GM23338 (cell line): ENCODE measurements at places on chromosomes 1 and 21. TPM values are rescaled to one million over a fixed set of nuclear protein-coding genes. Genes with fewer than 3 reads are reported as not detected.

DNA sequence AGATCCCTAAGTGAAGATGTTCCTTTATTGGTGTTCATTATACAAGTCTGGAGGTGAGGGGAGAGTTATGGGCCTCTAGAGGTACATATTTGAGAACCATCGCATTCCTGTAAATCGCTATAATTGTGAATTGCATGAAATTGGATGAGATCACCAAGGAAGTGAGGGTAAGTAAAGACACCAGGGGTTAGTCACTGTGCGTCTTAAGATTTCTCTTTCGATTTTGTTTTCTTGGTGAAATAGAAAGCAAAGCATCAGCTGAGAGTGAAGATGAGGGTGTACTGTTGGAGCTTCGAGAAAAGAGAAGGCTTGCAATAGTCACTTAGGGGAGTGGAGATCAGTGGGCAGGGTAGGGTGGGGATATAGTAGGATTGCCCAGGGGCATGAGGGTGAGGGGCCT is 82.1 kb downstream of the RAVER2 start:
- no peaks in the 10 kb centered on the region for H3K4me1 ChIP-seq
- no peak overlapping the region for H3K4me3 ChIP-seq
- no peak for DNase-seq
- no peaks in the 10 kb centered on the region for H3K27me3 ChIP-seq
- no peak overlapping the region for H3K27ac ChIP-seq

GRCh38 chr1:147924813-147925212 is 3.4 kb upstream of the GPR89B start:
- H3K4me1 ChIP-seq: peaks cover 6% of the 10 kb centered on the region; the same call in 1 of the 2 replicates
- no peaks in the 10 kb centered on the region for H3K36me3 ChIP-seq
- H3K4me3 ChIP-seq: no peak overlapping the region
- no peaks in the 10 kb centered on the region for H3K27me3 ChIP-seq

GRCh38 chr21:29030909-29031308 is 6.4 kb downstream of the USP16 start:
- H3K4me3 ChIP-seq: no peak overlapping the region
- H3K27me3 ChIP-seq: no peaks in the 10 kb centered on the region
- peaks cover 6% of the 10 kb centered on the region; the same call in 1 of the 2 replicates for H3K4me1 ChIP-seq
- no peak for DNase-seq
- H3K36me3 ChIP-seq: peaks cover 25% of the 10 kb centered on the region

DNA sequence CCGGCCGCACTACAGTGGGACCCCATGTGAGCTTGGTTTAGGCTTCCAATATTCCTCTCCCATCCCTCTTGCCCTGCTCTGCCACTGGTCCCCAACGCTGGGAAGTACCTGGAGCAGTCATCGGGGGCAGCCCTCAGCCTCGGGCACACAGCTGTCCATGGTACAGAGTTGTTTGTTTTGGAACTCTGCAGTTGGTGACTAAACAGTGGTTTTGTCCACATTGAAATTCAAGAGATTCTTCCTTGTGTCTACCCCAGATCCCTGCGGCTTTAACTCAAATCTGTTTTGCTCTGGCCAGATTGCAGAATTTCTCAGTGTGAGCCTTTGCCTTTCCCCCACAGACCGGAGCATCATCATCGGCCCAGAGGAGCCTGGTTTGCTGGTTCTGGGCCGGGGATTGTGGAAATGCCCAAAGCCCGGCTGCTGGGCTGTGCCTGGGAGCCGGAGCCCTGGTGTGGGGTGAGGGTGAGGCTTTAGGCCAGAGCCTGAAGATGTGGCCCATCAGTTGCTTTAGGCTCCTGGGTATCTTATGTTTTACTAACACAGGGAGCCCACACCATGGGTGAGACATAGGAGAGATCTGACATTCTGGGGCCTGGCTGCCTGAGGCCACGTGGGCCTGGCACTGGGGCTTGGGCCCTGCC is 93.2 kb downstream of the ARHGEF10L start:
- no peak overlapping the region for H3K27ac ChIP-seq
- H3K27me3 ChIP-seq: no peaks in the 10 kb centered on the region
- DNase-seq: no peak
- H3K4me1 ChIP-seq: no peaks in the 10 kb centered on the region

DNA sequence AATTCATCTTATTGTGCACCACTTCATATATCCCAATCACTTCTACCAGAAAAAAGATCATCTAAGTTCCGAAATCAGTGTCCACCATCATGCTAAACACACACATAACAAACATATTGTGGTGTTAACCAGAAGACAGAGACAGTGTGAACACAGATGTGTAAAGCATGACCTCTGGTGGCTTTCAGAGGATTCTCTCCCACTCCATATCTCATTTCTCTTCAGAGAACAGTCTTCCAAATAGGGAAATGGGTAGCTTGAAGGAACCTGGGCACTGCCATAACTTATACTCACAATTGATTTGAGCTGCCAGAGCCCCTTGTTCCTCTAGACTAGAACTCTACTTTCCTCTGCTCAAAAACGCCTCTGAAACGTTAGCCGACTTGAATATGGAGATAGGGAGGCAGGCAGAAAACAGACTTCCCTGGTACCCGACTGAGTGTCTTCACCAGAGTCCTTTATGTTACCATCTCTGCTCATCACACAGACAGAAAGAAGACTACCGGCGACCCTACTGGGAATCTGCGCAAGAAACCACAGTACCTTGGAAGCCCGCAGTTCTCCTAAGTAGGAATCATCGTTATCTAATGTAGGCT is 1.8 kb upstream of the ELAPOR1 start:
- peaks cover 11% of the 10 kb centered on the region for H3K4me1 ChIP-seq
- H3K27me3 ChIP-seq: peaks cover 54% of the 10 kb centered on the region
- peak overlapping the region; percentile 83; the same call in 1 of the 2 replicates for H3K4me3 ChIP-seq

GRCh38 chr1:54499097-54499359 is 49.0 kb upstream of the ACOT11 start:
- peaks cover 31% of the 10 kb centered on the region for H3K4me1 ChIP-seq
- H3K36me3 ChIP-seq: no peaks in the 10 kb centered on the region
- peak overlapping the region; percentile 69 for H3K4me3 ChIP-seq
- H3K27me3 ChIP-seq: peaks cover 4% of the 10 kb centered on the region; the same call in 1 of the 2 replicates
- no peak overlapping the region for H3K27ac ChIP-seq

DNA sequence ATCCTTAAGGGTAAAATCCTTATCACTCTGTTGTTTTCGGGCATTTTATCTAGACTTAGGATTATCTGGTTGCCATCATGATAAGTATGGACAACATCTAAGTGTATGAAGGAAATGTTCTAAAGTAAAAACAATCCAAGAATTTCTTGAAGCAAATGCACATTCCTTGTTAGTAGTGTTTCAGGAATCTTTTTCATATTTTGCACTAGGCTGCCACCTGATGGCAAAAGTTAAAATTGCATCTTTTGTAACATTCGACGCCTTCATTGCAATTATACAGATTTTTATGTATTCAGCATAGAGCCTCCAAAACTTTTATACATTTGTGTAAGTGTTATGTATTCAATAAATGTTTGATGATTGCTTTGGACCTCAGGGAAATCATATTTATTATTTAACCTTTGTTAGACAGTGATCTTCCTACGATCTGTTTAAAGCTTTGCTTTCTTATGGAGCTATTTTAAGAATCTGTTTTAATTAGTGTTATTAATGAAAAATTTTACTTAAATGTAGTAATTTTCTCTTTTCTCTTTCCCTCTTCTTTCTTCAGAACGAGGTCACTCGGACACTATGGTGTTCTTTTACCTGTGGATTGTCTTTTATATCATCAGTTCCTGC is 49.4 kb upstream of the KIAA1614 start:
- no peaks in the 10 kb centered on the region for H3K4me1 ChIP-seq
- H3K27me3 ChIP-seq: no peaks in the 10 kb centered on the region
- H3K4me3 ChIP-seq: no peak overlapping the region
- peaks cover 6% of the 10 kb centered on the region; the same call in 1 of the 2 replicates for H3K36me3 ChIP-seq
- H3K27ac ChIP-seq: no peak overlapping the region

- no peak for DNase-seq
- no peaks in the 10 kb centered on the region for H3K27me3 ChIP-seq
- no peak overlapping the region for H3K27ac ChIP-seq
- peaks cover 6% of the 10 kb centered on the region for H3K4me1 ChIP-seq
These were observed 98.0 kb downstream of the LAMC2 start for GRCh38 chr1:183284086-183284485.

DNA sequence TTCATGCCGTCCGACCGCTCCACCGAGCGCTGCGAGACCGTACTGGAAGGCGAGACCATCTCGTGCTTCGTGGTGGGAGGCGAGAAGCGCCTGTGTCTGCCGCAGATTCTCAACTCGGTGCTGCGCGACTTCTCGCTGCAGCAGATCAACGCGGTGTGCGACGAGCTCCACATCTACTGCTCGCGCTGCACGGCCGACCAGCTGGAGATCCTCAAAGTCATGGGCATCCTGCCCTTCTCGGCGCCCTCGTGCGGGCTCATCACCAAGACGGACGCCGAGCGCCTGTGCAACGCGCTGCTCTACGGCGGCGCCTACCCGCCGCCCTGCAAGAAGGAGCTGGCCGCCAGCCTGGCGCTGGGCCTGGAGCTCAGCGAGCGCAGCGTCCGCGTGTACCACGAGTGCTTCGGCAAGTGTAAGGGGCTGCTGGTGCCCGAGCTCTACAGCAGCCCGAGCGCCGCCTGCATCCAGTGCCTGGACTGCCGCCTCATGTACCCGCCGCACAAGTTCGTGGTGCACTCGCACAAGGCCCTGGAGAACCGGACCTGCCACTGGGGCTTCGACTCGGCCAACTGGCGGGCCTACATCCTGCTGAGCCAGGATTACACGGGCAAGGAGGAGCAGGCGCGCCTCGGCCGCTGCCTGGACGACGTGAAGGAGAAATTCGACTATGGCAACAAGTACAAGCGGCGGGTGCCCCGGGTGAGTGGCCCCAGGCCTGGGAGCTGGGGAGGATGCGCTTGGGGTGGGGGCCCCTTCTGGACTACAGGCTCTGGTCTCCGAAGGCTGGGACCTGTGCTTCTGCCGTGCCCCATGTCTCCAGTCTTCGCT is 1.1 kb downstream of the SKI start:
- no peak overlapping the region for H3K27ac ChIP-seq
- H3K27me3 ChIP-seq: no peaks in the 10 kb centered on the region
- H3K4me1 ChIP-seq: peaks cover 34% of the 10 kb centered on the region; the same call in 1 of the 2 replicates
- peak; percentile 62 for DNase-seq
- no peaks in the 10 kb centered on the region for H3K36me3 ChIP-seq

DNA sequence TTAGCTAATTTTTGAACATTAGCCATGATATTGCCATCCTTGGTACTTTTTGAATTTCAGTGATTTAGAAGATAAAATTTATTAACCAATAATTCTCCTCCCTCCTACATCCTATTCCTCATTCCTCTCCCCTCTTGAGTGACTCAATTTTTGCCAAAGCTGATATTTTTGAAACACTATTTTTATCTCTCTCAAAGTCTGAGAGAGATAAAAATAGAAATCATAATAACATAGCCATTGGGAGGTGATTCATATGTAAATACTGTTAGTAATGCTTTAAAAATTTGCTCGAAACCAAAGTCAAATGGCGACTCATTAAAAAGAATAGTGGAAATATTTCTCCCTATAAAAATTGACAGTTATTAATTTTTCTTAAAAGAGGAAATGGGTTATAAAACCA is 97.4 kb downstream of the PATJ start:
- H3K36me3 ChIP-seq: no peaks in the 10 kb centered on the region
- peaks cover under 1% of the 10 kb centered on the region; the same call in 1 of the 2 replicates for H3K4me1 ChIP-seq
- no peak for DNase-seq

GRCh38 chr1:157287462-157287861 is 149.3 kb upstream of the ETV3 start:
- H3K27ac ChIP-seq: no peak overlapping the region
- H3K4me3 ChIP-seq: no peak overlapping the region
- H3K36me3 ChIP-seq: no peaks in the 10 kb centered on the region
- no peak for DNase-seq
- no peaks in the 10 kb centered on the region for H3K4me1 ChIP-seq
- no peaks in the 10 kb centered on the region for H3K27me3 ChIP-seq

GRCh38 chr1:27581823-27582243 is 22.1 kb downstream of the AHDC1 start:
- DNase-seq: no peak
- no peak overlapping the region for H3K4me3 ChIP-seq
- H3K27me3 ChIP-seq: no peaks in the 10 kb centered on the region
- H3K27ac ChIP-seq: no peak overlapping the region

GRCh38 chr1:211420845-211421454 is 71.0 kb downstream of the RD3 start:
- peaks cover 8% of the 10 kb centered on the region; the same call in 1 of the 2 replicates for H3K27me3 ChIP-seq
- no peak overlapping the region for H3K27ac ChIP-seq
- H3K4me3 ChIP-seq: no peak overlapping the region
- peaks cover 13% of the 10 kb centered on the region for H3K4me1 ChIP-seq
- H3K36me3 ChIP-seq: no peaks in the 10 kb centered on the region; the same call in 1 of the 2 replicates

DNA sequence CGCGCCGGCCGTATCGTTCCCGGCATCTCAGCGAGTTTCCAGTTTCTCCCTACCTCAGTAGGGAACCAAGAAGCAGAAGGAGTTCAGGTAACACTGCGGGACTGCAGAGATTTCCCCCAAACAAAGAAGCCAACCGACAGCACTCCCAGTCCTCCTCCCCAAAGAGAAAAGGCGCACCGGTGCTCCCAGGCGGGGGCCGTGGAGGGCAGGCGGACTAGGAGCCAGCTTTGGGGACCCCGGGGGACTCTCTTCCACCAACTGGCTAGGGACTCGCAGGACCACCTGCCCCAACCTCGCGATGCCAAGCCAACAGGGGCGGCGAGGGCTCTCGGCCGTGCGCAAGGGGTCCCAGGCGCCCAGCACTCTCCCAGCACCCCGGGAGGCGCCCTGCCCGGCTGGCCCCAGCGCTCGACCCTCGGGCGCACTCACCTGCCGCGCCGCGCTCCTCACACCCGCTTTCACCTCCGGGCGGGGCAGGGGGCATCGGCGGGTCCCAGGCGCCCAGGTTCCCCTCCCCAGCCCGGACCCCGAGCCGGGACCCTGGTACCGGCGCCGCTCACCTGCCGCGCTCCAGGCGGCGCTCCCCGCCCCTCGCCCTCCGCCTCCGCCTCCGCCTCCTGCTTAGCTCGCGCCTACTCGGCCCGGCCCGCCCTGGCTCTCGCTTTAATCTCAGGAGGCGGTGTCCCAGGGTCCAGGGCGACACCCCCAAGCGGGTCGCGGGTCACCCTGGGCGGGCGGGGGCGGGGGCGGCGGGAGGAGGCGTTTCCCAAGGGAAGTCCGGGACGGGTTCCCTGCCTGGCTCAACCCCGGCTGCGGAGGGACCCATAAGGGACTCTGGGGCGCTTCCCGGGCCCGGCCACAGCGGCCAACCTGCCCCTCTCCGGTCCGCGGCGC is at the start of gene TMPRSS2:
Gene TMPRSS2 (minus strand): TSS at position 638 of the 894 bp plus-strand sequence. CDS start 10,025 bp downstream, outside the sequence.
- H3K4me3 ChIP-seq: peak within 1 kb of the TSS; percentile 83
- peaks cover 44% of the 10 kb centered on the region for H3K27me3 ChIP-seq
- no peak within 1 kb of the TSS for H3K27ac ChIP-seq
- H3K4me1 ChIP-seq: peaks cover 16% of the 10 kb centered on the region

The C1orf21 gene
- total RNA-seq: 28.0 and 34.2 TPM in 2 replicates

The PEX19 gene
- 56.7 and 84.9 TPM in 2 replicates for total RNA-seq

The DCST2 gene
- not detected in 2 replicates for total RNA-seq

The OR2T2 gene
- total RNA-seq: not detected in 2 replicates

The NPHP4 gene
- total RNA-seq: 8.6 and 12.4 TPM in 2 replicates

The WNT3A gene
- total RNA-seq: 0.07 and 0.12 TPM in 2 replicates

The DOP1B gene
- total RNA-seq: 9.9 and 18.0 TPM in 2 replicates

The CLDN17 gene
- not detected in 2 replicates for total RNA-seq

The AK4 gene
- 123 and 137 TPM in 2 replicates for total RNA-seq

The NUDT4B gene
- 7.5 and 28.1 TPM in 2 replicates for total RNA-seq

The VHLL gene
- total RNA-seq: not detected in 2 replicates

The IL19 gene
- not detected in 2 replicates for total RNA-seq
